ENCODE measurements at places on chromosomes 6 and 20. TPM values are rescaled to one million over a fixed set of nuclear protein-coding genes. Genes with fewer than 3 reads are reported as not detected.

The PDSS2 gene
- 19.0 TPM for total RNA-seq

The MRAP2 gene
- 0.88 TPM for total RNA-seq

GRCh38 chr6:138948004-138948403, 40.0 kb downstream of the REPS1 start:
- H3K4me1 ChIP-seq: no peaks in the 10 kb centered on the region
- no peak overlapping the region for H3K4me3 ChIP-seq
- no peak overlapping the region for H3K27ac ChIP-seq
- no peaks in the 10 kb centered on the region for H3K36me3 ChIP-seq
- H3K27me3 ChIP-seq: no peaks in the 10 kb centered on the region

- DNase-seq: no peak
- no peaks in the 10 kb centered on the region for H3K27me3 ChIP-seq
- no peaks in the 10 kb centered on the region for H3K4me1 ChIP-seq
These were observed 13.4 kb upstream of the GCNT2 start for GRCh38 chr6:10507715-10508114.

DNA sequence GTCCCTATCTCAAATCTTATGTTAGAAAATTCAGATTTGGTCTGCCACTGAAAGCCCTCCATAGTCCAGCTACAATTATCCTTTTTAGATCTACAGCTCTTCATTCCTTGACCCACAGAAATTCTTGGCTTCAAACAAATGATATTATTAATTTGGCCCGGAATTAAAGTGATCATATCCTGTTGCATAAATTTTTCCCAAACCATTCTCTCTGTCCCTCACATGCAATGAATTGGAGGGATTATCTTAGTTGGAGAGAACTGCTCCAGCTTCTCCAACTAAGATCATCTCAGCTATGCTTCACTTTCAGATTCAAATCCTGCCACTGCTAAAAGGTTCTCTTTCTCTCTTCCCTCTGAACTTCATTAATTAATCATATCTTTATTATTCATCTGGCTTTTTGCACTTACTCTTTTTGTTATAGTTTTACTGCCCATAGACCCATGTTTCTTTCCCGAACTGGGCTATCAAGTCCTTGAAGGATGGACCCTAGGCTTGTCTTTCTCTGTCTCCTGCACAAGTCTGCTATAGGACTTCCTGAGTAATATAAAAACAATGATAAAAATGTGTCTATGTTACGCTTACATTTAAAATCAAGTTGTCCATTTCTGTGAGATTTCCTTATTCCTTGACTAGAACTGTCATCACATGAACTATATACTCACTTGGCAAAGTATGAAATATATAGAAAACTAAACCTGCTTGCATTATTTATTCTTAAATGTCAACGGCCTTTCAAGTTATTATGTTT, 493.9 kb upstream of the MARCKS start:
- no peaks in the 10 kb centered on the region for H3K36me3 ChIP-seq
- H3K27ac ChIP-seq: no peak overlapping the region
- no peak overlapping the region for H3K4me3 ChIP-seq
- H3K27me3 ChIP-seq: no peaks in the 10 kb centered on the region

DNA sequence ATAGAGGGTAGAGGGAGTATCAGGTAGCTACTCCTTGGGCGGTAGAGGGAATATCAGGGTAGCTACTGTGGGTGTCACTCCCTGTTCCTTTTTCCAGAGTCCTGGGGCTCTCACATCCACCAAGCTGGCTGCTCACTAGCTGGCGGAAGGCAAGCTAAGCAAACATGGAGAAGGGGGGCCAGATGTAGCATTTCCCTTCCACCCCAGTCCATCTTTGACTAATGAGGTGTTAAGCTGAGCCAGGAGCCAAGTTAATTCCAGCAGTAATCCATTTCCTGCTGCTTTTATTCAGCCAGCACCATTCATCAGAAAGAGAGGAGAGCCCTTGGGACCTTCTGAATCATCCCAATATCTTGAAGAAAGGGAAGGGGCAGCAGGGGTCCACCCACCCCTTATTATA, 330.0 kb downstream of the ZFAND3 start:
- H3K4me1 ChIP-seq: no peaks in the 10 kb centered on the region
- no peak overlapping the region for H3K4me3 ChIP-seq
- H3K36me3 ChIP-seq: no peaks in the 10 kb centered on the region
- H3K27ac ChIP-seq: no peak overlapping the region

DNA sequence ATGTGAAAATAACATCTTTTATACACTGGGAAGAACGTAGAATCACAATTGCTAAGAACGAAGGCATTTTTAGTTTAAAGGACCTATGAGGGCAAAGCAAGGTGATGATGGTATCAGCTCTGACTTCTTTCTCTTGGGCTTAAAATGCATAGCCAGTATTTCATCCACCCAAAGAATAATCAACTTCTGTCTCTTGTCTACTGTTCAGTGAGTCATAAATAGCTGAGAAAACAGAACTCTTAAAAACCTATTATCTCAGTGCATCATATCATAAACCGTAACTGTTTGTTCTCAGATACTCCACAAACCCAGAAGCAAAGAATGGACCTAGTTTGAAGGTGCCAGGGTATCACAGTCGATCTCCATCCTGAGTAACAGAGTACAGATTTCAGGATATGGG, 5.2 kb downstream of the PHF10 start:
- H3K27ac ChIP-seq: no peak overlapping the region
- H3K36me3 ChIP-seq: no peaks in the 10 kb centered on the region
- H3K4me1 ChIP-seq: peaks cover 9% of the 10 kb centered on the region
- H3K4me3 ChIP-seq: no peak overlapping the region
- no peaks in the 10 kb centered on the region for H3K27me3 ChIP-seq
- no peak for DNase-seq

- DNase-seq: no peak
- no peaks in the 10 kb centered on the region for H3K4me1 ChIP-seq
- no peak overlapping the region for H3K27ac ChIP-seq
- H3K36me3 ChIP-seq: no peaks in the 10 kb centered on the region
- H3K4me3 ChIP-seq: no peak overlapping the region
- H3K27me3 ChIP-seq: peaks cover 78% of the 10 kb centered on the region
These were observed 180.5 kb downstream of the TRIM27 start for GRCh38 chr6:28743271-28743789.

The METTL24 gene
- 3.2 TPM for total RNA-seq

DNA sequence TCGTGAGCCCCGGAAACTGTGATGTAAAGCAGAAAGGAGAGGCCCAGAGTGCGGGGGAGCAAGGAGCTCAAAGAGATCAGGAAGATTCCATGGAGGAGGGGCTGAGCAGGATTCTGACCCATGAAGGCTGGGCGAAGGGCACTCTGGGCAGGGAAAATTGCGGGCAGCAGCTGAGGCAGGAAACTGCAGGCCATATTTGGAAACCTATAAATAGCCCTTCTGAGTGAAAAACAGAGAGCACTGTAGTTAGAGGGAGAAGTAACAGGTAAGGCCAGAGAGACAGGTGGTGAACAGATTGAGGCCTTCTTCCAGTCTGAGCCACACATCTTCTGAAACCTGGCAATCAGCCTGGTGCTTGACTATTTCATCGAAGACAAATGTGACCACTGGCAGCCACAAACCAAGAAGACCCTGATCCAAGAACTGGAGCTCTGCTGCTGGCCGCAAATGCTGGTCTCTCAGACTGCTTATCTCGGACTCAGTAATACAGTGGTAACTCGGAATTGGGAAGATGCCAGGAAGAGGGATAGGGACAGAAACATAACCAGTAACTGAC, 14.1 kb upstream of the BEND3 start:
- peak; percentile 27 for DNase-seq
- no peaks in the 10 kb centered on the region for H3K27me3 ChIP-seq
- H3K27ac ChIP-seq: no peak overlapping the region
- H3K4me1 ChIP-seq: peaks cover 4% of the 10 kb centered on the region
- no peak overlapping the region for H3K4me3 ChIP-seq

DNA sequence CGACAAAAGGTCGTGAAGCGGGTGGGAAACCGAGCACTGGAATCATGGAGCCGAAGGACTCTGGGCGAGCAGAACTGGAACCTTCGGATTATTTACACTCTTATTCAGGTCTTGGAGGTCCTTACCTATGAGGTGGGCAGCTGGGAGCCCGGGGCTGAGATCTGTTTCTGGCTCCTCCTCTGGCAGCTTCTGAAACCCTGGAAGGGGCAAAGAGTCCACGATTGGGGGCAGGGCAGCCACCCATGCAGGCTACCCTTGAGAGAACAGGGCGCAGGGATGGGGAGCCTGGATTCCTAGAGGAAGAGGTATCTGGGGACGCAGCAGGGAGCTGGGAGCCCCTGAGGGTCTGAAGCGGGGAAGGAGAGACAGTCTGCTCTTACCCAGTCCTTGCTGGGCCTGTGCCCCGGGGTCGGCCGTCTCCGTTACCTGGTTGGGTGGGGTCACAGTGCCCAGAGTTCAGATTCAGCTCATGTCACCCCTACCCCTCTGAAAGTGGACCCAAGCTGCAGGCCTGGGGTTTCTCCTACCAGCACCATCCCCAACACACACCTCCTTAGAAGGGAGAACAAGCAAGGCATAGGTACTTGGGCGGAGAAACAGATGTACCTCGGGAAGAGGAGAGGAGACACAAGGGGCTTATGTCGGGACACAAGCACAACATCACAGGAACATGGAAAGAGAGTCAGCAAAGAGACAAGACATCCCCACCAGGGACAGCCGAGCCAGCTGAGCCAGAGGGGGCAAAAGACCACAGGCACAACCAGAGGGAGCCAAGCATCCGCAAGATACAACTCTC, 592 bp downstream of the LTB start:
- H3K36me3 ChIP-seq: no peaks in the 10 kb centered on the region
- peak overlapping the region; percentile 88 for H3K27ac ChIP-seq
- peaks cover 2% of the 10 kb centered on the region for H3K4me1 ChIP-seq
- no peaks in the 10 kb centered on the region for H3K27me3 ChIP-seq

DNA sequence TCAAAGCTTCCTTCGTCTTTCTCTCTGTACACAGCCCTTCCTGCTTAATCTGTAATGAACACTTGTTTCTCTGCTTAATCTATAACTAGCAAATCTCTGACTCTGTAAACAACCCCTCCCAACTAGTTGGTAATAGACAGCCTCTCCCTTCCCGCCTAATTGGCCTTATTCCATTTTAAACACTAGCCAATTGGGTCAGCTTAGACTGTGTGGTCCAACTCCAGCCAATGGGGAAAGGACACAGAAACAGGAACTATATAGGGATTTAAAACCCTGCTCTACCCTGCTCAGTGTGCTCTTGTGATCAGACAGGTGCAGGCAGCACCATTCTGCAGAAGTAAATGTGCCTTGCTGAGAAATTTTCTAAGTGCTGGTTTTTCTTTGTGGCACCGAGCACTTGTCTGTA, 18.5 kb downstream of the CHD6 start:
- H3K4me1 ChIP-seq: peaks cover 10% of the 10 kb centered on the region
- H3K27me3 ChIP-seq: no peaks in the 10 kb centered on the region
- peak overlapping the region; percentile 60 for H3K27ac ChIP-seq
- H3K4me3 ChIP-seq: no peak overlapping the region
- H3K36me3 ChIP-seq: no peaks in the 10 kb centered on the region

DNA sequence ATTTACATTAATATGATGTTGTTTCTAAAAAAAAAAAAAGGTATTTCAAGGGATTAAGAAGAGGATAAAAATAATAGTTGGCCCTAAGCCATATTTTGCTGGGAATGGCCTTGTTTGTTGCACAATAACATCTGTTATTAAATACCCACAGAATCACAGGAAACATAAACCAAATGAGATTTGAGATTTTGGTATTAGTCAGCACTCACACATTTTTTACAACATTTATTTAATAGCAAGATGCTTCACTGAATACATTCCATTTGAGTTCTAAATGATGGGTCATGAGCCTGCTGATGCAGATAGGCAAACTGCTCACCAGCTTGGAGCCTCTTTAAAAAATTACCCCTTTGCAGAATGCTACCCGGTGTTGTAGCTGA, 92.9 kb upstream of the ENPP5 start:
- no peaks in the 10 kb centered on the region for H3K27me3 ChIP-seq
- no peaks in the 10 kb centered on the region for H3K4me1 ChIP-seq
- H3K4me3 ChIP-seq: no peak overlapping the region
- H3K27ac ChIP-seq: no peak overlapping the region

GRCh38 chr20:38764567-38765318, 16.5 kb downstream of the ACTR5 start:
- peak; percentile 86 for DNase-seq
- no peaks in the 10 kb centered on the region for H3K36me3 ChIP-seq
- H3K4me3 ChIP-seq: no peak overlapping the region
- peaks cover 4% of the 10 kb centered on the region for H3K4me1 ChIP-seq
- no peaks in the 10 kb centered on the region for H3K27me3 ChIP-seq

GRCh38 chr6:43246301-43247113, 3.2 kb downstream of the TTBK1 start:
- DNase-seq: peak; percentile 53
- H3K27ac ChIP-seq: no peak overlapping the region
- H3K4me1 ChIP-seq: peaks cover 11% of the 10 kb centered on the region
- H3K36me3 ChIP-seq: no peaks in the 10 kb centered on the region

GRCh38 chr6:116535109-116535508, 10.4 kb downstream of the TRAPPC3L start:
- H3K27ac ChIP-seq: no peak overlapping the region
- H3K27me3 ChIP-seq: no peaks in the 10 kb centered on the region
- H3K4me1 ChIP-seq: no peaks in the 10 kb centered on the region
- no peak for DNase-seq

- H3K27ac ChIP-seq: no peak within 1 kb of the TSS
- no peak within 1 kb of the TSS for H3K4me3 ChIP-seq
- H3K4me1 ChIP-seq: no peaks in the 10 kb centered on the region
- no peak for DNase-seq
- no peaks in the 10 kb centered on the region for H3K27me3 ChIP-seq
- H3K36me3 ChIP-seq: no peaks in the 10 kb centered on the region
These were observed at the start of gene SMIM28 for GRCh38 chr6:138377844-138378243. TSS of gene SMIM28 (plus strand) at chr6:138377905. CDS start at chr6:138378073, 168 bp downstream.

- no peaks in the 10 kb centered on the region for H3K27me3 ChIP-seq
- no peaks in the 10 kb centered on the region for H3K4me1 ChIP-seq
- no peak overlapping the region for H3K27ac ChIP-seq
- H3K4me3 ChIP-seq: no peak overlapping the region
- DNase-seq: no peak
These were observed 21.0 kb downstream of the BLOC1S5 start for GRCh38 chr6:8043221-8043620.

The ADGRG6 gene
- total RNA-seq: 59.5 TPM

The FAM83C gene
- not detected for total RNA-seq

The NUS1 gene
- 29.9 TPM for total RNA-seq

- H3K4me3 ChIP-seq: no peak overlapping the region
- H3K27me3 ChIP-seq: peaks cover 6% of the 10 kb centered on the region
- no peak overlapping the region for H3K27ac ChIP-seq
- no peak for DNase-seq
- H3K4me1 ChIP-seq: no peaks in the 10 kb centered on the region
- no peaks in the 10 kb centered on the region for H3K36me3 ChIP-seq
These were observed 71.7 kb upstream of the LY86 start for GRCh38 chr6:6516666-6517458.

DNA sequence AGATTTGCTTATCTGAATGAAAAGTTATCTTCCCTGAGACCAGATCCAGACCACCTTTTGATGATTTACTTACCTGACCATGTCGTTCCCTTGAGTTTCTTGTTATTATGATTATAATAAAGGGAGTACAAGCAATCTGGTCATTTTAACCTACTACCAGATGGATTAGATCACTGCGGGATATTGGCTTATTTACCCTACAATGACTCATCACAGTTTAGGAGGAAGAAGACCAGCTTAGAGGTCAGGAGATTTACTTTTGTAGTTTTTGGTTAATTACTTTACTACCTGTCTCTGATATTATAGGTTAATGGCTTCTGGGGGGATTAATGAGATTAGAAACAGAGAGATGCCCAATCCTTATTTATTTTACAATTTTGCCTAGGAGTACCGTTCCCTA, 10.7 kb downstream of the PKIB start:
- H3K27me3 ChIP-seq: no peaks in the 10 kb centered on the region
- DNase-seq: no peak
- no peak overlapping the region for H3K27ac ChIP-seq
- H3K36me3 ChIP-seq: no peaks in the 10 kb centered on the region
- peaks cover 5% of the 10 kb centered on the region for H3K4me1 ChIP-seq
